ENCODE measurements at places on chromosomes 11 and 22. TPM values are rescaled to one million over a fixed set of nuclear protein-coding genes. Genes with fewer than 3 reads are reported as not detected.
A peak's percentile ranks its signal among the peaks of the same experiment; 100 is the strongest.

Gene KRTAP5-8
- total RNA-seq = 0.21 TPM

Gene CASP5
- total RNA-seq = not detected

Gene CCDC87
- total RNA-seq = 0.26 TPM

Gene CD44
- total RNA-seq = 95.4 TPM

Gene PDE2A
- total RNA-seq = 18.6 TPM

Gene C11orf24
- total RNA-seq = 78.5 TPM

GRCh38 chr11:128735935-128736605 is 42.2 kb downstream of the FLI1 start:
- no peak for DNase-seq

GRCh38 chr11:105132716-105133511 is 6.7 kb downstream of the CARD18 start:
- peak; percentile 16 for DNase-seq

- DNase-seq = peak; percentile 1
Measured at GRCh38 chr22:34849965-34850364, 216.0 kb upstream of the ISX start.

DNA sequence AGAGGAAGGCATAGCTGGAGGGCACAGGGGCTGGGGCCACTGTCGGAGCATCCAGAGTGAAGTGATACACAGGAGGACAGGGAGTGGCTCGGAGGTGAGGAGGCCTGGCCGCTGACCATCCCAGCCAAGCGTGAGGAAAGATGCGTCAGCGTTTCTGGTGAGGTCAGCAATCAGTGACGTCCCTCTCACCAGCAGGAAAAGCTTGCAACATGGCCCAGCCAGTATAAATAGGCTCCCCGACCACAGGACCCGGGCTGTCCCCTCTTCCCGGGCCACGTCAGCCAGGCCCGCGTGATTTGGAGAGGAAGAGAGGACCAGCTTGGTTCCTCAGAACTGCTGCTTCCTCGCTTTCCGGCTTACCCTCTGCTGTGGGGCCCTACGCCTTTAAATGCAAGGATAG is 4.2 kb upstream of the OSM start:
- no peak for DNase-seq

GRCh38 chr22:23219822-23220484 is 39.6 kb downstream of the BCR start:
- DNase-seq = peak; percentile 95

DNA sequence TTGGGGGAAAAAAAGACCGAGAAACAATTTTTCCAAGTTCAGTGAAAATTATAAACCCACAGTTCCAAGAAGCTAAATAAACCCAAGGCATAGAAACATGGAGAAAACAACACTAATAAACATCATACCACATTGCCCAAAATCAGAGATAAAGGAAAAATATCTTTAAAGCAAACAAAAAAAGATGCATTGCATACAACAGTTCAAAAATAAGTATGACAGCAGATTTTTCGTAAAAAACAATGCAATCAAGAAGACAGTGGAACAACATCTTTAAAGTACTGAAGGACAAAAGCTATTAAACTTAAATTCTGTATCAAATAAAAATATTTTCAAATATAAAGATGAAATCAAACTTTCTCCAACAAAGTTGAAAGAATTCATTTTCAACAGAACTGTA is 921.3 kb downstream of the METTL15 start:
- DNase-seq = no peak

DNA sequence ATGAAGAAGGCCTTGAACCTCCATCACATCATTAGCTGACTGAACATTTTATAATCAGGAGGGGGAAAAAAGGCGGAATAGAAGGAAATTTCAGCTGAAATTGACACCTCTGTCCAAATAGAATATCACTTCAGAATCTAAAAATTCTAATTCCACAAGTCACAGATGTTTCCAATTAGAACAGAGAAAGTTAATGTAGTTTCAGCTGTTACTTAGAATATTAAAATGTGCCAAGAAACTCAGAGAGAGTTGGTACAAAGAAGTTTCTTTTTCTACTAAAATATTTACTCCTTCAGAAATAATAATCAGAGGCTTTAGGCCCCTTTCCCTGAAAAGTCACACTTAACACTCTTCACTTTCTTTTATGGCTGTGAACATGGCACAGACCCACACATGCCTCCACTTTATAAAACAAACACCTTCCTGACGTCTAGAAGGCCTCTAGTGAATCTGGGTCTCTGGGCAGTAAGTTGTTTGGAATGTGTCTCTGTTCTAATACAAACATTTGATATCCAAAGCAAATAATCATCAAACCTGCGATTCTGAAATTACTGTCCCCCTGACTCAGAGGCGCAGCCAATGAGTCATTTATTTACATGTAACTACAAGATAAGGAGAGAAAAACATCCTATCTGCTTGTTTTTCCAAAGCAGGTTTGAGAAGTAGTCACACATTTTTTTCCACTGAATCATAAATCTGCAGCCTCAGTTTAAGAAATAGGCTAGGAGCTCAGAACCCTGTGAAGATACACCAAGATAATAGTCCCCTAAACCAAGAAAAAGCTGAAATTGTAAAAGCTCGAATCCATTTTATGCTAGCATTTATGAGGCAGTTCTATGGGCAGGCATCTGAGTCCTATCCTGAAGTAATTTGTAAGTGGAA is 148.4 kb downstream of the ME3 start:
- peak; percentile 47 for DNase-seq
